Stimulated activated CD4-positive, alpha-beta T cell treated with anti-CD3 and anti-CD28 coated beads, TNF-alpha, amount 100 ng/mL, for 1 hour (primary cell): ENCODE measurements at places on chromosomes 3 and 15.

GRCh38 chr3:155970398-155970797, 99.9 kb downstream of the GMPS start:
- DNase-seq: no peak

DNA sequence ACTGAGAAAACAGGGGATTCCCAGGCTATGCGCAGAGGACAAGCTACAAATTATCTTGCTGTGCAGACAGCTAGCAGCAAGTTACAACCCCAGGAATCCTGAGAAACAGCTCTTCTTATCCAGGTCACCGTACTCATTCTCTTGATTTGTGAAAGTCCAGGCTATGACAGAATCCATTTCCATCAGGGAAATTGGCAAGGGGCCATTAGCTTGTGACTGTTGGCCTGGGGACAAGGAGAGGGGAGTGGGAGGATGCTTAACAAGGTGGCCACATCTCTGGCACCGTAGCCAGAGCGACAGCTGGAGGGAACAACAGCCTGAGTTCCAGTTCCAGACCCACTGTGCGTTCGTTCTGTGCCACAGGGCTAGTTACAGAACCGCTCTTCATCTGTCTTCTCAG, 44.9 kb upstream of the PLXNA1 start:
- no peak for DNase-seq

- DNase-seq: no peak
Observed at GRCh38 chr3:98646680-98647079, 53.3 kb upstream of the CPOX start.

DNA sequence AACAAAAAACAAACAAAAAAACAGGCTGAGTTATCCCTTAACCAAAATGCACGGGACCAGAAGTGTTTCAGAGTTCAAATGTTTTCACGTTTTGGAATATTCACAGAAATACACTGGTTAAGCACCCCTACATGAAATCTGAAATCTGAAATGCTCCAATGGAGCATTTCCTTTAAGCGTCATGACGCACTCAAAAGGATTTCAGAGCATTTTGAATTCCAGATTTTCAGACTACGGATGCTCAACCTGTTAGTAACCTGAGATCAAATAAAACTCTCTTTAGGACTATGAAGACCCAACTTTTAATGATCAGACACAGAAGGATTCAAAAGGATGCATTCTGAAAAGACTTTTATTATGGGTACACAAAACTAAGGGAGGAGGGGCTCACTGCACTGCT, 9.6 kb downstream of the CLPX start:
- no peak for DNase-seq

DNA sequence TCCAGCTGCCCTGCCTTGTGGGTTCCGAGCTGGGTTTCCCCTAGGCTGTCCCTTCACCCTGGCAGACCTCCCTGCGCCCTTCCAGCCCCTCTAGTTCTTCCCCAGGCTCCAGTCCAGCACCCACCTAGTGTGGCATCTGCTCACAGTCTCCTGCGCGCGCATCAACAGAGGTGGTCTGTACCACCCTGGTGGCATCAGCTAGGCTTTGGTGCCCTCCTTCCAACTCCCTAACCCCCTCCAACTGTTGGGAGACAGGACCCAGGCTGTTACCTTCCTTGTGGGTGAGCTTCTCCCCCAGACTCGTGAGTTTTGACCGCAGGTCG, 8.0 kb downstream of the CALML4 start:
- DNase-seq: no peak

GRCh38 chr3:151687076-151687475, 46.7 kb upstream of the AADACL2 start:
- no peak for DNase-seq

DNA sequence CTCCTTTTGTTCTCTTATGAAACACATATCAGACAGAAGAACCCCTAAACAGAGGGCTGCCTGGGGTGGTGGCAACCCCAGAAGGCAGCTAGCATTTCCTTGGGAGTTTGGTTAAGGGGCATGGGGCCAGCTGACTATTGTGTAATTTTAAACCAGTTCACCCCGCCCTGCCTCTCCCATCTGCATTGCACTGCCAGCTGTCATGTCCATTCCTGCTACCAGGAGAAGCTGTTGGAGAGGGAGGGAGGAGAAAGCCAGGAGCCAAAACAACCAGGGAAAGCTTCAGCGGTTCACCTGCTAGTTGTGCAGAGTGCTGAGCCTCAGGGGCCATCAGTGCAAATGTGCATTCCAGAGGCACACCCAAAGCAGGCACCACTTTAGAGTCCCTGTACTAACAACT, 47.6 kb upstream of the ATP1B3 start:
- DNase-seq: no peak

- DNase-seq: no peak
Observed at GRCh38 chr3:194165271-194166018, 29.5 kb downstream of the HES1 start.

GRCh38 chr3:127455541-127456450, 134.7 kb downstream of the TPRA1 start:
- no peak for DNase-seq

- no peak for DNase-seq
Observed at GRCh38 chr3:11995120-11995519, 9.1 kb upstream of the SYN2 start.

GRCh38 chr3:50226888-50227389, 9.1 kb upstream of the GNAI2 start:
- DNase-seq: peak; percentile 16
